ENCODE measurements at places on chromosomes 3 and 15.

- DNase-seq, result no peak
Observed at GRCh38 chr3:139764069-139764905, 86.5 kb upstream of the NMNAT3 start.

GRCh38 chr15:55740981-55741832 is 1.7 kb downstream of the PRTG start:
- DNase-seq, result no peak

DNA sequence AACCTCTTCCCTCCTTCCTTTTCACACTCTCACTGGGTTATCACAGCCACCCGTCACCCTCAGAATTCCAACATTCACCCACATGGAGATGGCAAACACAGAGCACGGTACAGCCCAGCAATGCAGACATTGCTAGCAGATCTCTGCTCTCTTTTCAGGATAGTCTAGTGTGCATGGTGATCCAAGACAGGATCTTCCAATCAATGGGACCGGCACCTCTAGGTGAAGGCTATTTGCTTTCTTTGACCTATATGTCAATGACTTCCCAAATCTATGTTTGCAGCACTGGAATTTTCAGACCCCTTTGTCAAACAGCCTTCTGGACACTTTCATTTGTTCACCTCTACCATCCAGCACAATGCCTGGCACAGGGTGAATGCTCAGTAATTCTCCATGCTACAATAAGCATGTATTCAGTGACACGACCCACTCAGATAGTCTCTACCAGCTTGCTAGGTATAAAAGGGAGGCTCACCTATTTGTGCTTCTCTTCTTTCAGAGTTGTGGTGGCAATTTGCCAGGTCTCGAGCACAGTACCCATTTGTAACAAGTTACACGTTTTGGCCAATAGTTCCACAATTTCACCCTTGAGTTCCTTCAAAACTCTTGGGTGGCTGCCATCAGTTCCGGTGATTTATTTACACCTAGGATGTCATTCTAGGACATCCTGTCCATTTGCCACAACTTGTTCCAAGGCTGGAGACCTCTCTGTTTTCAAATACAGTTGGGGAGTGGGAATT is 279.1 kb upstream of the ICE2 start:
- DNase-seq, result no peak

- DNase-seq, result no peak
Observed at GRCh38 chr3:182843478-182843877, 50.2 kb downstream of the ATP11B start.

GRCh38 chr15:69809421-69809820 is 288.3 kb downstream of the TLE3 start:
- no peak for DNase-seq

GRCh38 chr15:86701611-86701963 is 621.9 kb downstream of the AGBL1 start:
- no peak for DNase-seq

DNA sequence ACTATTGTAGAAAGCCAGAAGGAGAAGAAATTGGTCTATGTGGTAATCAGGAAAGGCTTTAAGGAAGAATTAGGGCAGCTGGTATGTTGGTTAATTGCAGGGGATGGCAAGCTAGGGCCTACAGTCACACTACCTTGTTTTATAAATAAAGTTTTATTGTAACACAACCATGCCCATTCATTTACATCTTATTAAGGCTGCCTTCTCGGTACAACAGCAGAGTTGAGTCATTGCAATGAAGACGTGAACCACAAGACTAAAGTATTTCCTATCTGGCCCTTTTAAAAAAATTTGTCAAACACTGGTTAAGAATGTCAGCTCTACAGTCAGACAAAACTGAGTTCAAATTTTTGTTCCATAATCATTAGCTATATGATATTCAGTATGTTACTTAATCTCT is 8.3 kb downstream of the SERPINI1 start:
- DNase-seq, result no peak

- DNase-seq, result no peak
Observed at GRCh38 chr3:129718201-129718600, 111.7 kb upstream of the PLXND1 start.

DNA sequence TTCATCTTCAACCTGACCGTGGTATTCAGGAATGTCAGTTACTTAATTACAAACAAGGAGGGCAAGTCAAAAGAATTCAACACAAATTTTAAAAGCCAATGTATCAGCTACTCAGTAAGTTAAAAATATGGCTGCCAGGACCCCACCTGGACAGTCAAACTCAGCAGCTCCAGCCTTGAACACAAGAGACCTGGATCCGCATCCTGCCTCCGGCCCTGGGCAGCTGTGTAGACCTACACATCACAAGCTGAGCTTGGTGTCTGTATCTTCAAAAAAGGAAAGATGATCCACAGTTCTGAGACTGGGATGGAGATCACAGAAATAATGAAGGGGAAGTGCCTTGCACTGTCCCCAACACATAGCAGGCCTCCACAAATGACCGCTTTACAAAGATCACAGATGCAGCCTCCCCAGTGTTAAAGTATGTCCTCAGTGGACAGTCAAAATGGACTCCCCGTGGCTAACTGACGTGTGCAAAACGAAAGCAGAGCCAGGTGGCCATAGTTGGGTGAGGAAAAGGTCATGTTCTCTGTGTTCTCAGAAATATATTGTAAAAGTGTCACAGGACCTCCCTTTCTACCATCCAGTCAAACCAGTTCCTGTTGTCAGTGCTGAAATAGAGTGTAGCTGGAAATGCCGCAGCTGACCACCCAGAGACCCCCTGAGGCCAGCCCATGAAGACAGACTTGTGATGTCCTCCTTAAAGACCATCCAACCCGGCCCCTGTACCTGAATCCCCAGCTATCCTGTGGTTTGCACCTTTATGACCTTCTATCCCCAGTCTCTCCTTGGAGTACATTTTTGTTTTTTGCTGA is 168.5 kb upstream of the NSMCE3 start:
- no peak for DNase-seq

Data from amniotic stem cell (primary cell).